ENCODE measurements at places on chromosomes 5 and 9. TPM values are rescaled to one million over a fixed set of nuclear protein-coding genes. Genes with fewer than 3 reads are reported as not detected.

ANKHD1 gene
- total RNA-seq: 236 TPM

POU5F2 gene
- 8.3 TPM for total RNA-seq

NR2F1-AS1 gene
- 2.2 TPM for total RNA-seq

AFAP1L1 gene
- total RNA-seq: 5.0 TPM

CLIC3 gene
- not detected for total RNA-seq

FST gene
- 3.5 TPM for total RNA-seq

SECISBP2 gene
- 66.6 TPM for total RNA-seq

SH3TC2 gene
- 1.3 TPM for total RNA-seq

PCA3 gene
- total RNA-seq: not detected

FBN2 gene
- 3.3 TPM for total RNA-seq

HRH2 gene
- 8.6 TPM for total RNA-seq

PCSK5 gene
- 77.6 TPM for total RNA-seq

ECM2 gene
- 9.6 TPM for total RNA-seq

ANKRD18A gene
- 18.1 TPM for total RNA-seq

DNM1 gene
- total RNA-seq: 54.3 TPM

ANXA2R gene
- 3.9 TPM for total RNA-seq

ZNF366 gene
- total RNA-seq: 2.5 TPM

GAPT gene
- total RNA-seq: not detected

JAKMIP2 gene
- total RNA-seq: not detected

NIPSNAP3A gene
- total RNA-seq: 30.5 TPM

IL9 gene
- not detected for total RNA-seq

SYK gene
- total RNA-seq: 55.5 TPM

NOXA1 gene
- 35.5 TPM for total RNA-seq

CYFIP2 gene
- 46.5 TPM for total RNA-seq

CDC20B gene
- not detected for total RNA-seq

SAXO1 gene
- not detected for total RNA-seq

PAXX gene
- total RNA-seq: 73.3 TPM

IFNB1 gene
- total RNA-seq: not detected

SLC6A19 gene
- 500 TPM for total RNA-seq

SV2C gene
- total RNA-seq: not detected

TAF11L8 gene
- not detected for total RNA-seq

LHX3 gene
- not detected for total RNA-seq

IL13 gene
- total RNA-seq: not detected

RPL37 gene
- 92.6 TPM for total RNA-seq

ADAMTS2 gene
- total RNA-seq: 10.6 TPM

Measured in Peyer's patch (tissue), 4 donors.